ENCODE measurements at places on chromosomes 1 and 21. TPM values are rescaled to one million over a fixed set of nuclear protein-coding genes. Genes with fewer than 3 reads are reported as not detected.

SIM2 gene
- total RNA-seq, result 6.0 TPM

DNA sequence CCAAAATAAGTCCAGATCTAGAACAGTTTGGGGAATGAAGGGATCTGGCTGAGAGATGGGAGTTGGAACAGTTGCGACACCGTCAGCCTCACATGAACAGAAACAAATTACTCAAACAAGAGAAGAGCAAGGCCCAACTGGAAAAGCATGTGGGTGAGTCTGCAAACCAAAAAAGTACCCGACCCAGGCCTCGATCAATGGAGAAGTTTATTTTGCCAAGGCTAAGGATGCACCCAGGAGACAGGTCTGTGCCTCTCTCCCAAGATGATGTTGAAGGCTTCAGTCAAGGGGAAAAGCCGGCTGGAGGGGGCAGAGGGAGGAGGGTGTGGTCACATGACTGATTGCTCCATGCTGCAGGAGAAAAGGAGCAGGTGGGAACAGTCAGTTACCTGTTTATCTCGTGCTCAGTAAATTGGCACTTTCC is 42.3 kb downstream of the KRTAP10-1 start:
- DNase-seq, result no peak

TAL1 gene
- not detected for total RNA-seq

- peak; percentile 3 for DNase-seq
Observed at GRCh38 chr1:18764362-18764761, 95.1 kb downstream of the TAS1R2 start.

- no peak for DNase-seq
Observed at GRCh38 chr21:34517491-34518245, 5.7 kb upstream of the KCNE1 start.

GRCh38 chr1:89280766-89281165 is 8.1 kb upstream of the GBP5 start:
- DNase-seq, result no peak

DNA sequence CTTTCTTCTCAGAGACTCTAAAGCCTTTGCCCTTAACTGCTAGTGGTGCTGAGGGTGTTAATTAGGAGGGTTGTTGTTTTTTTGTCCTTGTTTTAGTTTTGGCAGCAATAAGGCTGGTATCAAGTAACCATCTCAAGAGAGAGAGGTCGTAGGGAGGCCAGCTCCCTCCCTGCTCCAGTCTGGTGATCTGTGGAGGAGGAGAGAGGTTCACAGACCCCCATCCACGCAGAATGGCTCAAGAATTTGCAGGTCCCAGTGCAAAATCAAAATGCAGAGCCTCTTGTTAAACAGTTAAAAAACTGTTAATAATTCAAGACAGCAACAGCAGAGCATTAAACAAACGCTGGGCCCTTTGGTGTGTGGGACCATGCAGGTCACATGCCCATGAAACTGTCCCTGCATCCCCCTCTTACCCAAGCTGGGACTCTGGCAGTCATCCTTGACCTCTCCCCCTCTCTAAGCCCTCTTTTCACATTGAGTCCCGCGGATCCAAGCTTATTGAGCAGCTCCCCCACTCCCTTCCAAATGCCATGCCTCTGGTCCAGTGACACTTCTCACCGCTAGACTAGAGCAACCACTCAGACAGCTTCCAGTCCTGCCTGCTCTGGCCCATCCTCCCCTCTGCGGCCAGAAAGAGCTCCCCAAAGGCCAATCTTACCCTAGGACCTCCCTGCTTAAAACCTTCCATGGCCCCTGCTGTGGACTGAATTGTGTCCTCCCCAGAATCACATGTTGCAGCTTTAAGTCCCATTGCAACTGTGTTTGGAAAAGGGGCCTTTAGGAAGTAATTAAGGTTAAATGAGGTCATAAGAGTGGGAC is 47.7 kb upstream of the RPL11 start:
- DNase-seq, result no peak

GRCh38 chr21:38120984-38121855 is 135.6 kb upstream of the KCNJ15 start:
- no peak for DNase-seq

MAN1C1 gene
- 8.8 TPM for total RNA-seq

TFF3 gene
- total RNA-seq, result 3.1 TPM

- DNase-seq, result peak; percentile 31
Observed at GRCh38 chr1:8815582-8816151, 1.8 kb downstream of the RERE start.
